ENCODE measurements at places on chromosomes 5 and 9. TPM values are rescaled to one million over a fixed set of nuclear protein-coding genes. Genes with fewer than 3 reads are reported as not detected.

DNA sequence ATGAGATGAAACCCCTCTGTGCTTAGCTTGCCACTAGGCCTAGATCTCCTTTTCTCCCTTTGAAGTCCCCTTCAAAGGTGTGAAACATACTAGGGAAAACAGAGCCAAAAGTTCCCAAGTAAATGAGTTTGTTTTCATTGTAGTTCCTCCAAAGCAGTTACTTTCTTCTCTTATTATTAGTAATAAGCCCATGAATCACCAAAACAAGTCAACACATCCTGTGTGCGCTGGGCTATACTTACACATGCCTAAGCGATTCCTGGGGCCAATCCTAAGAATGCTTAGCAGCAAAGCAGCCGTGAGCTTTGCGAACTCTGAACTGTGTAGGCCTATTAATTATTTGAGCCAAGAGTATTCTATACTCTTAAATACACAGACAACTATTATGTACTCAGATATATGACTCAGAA lies 7.6 kb downstream of the ENC1 start:
- no peak overlapping the region for H3K4me3 ChIP-seq
- peak overlapping the region; percentile 63 for H3K27ac ChIP-seq
- no peaks in the 10 kb centered on the region for H3K27me3 ChIP-seq
- peaks cover 51% of the 10 kb centered on the region for H3K4me1 ChIP-seq
- DNase-seq = no peak
- H3K36me3 ChIP-seq = no peaks in the 10 kb centered on the region

GRCh38 chr9:100083448-100084127 lies 15.2 kb downstream of the ERP44 start:
- no peaks in the 10 kb centered on the region for H3K36me3 ChIP-seq
- no peak overlapping the region for H3K4me3 ChIP-seq
- no peaks in the 10 kb centered on the region for H3K4me1 ChIP-seq
- H3K27ac ChIP-seq = no peak overlapping the region
- DNase-seq = no peak
- H3K27me3 ChIP-seq = no peaks in the 10 kb centered on the region

DNA sequence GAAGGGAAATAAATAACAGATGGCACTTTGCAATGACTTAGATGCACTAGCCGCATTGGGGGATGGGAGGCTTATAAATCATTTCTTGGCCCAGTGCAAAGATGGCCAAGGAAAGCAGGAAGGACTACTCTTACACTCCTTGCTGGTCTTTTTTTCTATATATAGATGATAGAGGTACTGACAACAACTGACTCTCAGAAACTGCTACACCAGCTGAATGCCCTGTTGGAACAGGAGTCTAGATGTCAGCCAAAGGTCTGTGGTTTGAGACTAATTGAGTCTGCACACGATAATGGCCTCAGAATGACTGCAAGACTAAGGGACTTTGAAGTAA lies 1.7 kb downstream of the CCNG1 start:
- H3K4me1 ChIP-seq = peaks cover 20% of the 10 kb centered on the region
- no peaks in the 10 kb centered on the region for H3K27me3 ChIP-seq
- no peaks in the 10 kb centered on the region for H3K36me3 ChIP-seq
- H3K27ac ChIP-seq = peak overlapping the region; percentile 96
- no peak for DNase-seq

DNA sequence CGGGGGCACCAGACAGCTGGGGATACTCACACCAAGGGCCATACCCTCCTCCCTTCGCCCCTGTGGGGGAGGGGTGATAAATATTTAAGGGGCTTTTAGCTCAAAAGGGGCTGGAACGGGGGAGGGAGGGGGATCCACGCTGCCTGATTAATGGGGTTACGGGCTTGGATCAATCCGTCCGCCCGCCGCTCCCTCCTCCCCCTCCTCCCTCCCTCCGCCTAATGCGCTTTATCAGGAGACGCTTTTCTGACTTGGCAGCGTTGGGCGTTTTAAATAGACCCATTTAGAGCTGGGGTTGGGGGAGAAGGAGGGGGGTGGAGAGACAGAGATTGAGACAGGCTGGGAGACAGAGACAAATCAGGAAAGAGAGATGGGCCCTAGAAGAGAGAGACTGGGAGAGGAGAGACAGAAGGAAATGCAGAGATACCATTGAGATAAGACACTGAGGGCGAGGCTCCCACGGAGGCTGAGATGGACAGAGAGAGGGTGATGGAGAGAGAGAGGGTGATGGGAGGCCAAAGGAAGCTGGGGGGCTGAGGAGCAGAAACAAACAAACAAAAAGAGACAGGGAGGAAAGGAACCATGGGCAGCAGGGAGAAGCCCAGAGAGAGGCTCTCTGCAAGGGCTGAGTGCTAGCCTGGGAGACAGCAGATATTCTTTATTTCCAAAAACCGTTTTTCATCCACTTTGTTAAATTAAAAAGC lies 10.3 kb downstream of the CNTFR start:
- H3K36me3 ChIP-seq = no peaks in the 10 kb centered on the region
- peaks cover 69% of the 10 kb centered on the region for H3K27me3 ChIP-seq
- peak overlapping the region; percentile 31 for H3K27ac ChIP-seq
- peak; percentile 44 for DNase-seq

DNA sequence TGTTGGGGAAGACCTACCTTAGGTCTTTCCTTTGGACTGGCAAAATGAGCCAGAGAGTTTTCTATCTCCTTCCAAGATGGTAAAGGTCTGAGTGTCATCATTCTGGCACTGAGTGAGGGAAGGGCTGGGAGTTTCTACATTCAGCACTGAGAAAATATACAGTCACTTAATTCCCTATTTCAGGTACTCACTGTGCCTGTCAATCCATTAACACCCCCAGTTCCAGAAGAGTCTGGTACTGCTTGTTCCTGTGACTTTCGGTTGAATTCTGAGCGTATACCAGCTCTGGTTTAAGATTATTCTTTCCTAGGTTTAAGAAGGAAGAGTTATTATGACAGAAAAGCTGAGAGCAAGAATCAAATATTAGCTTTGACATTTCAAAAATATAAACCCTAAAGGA lies 68.4 kb downstream of the MTX3 start:
- H3K27ac ChIP-seq = no peak overlapping the region
- peaks cover 3% of the 10 kb centered on the region for H3K27me3 ChIP-seq
- H3K4me3 ChIP-seq = no peak overlapping the region
- DNase-seq = no peak
- H3K4me1 ChIP-seq = no peaks in the 10 kb centered on the region

The TLX3 gene
- total RNA-seq = not detected

The BTNL9 gene
- 1.0 TPM for total RNA-seq

The FGF1 gene
- total RNA-seq = 0.23 TPM

Measured in hepatocyte (in vitro differentiated cells).